ENCODE measurements at places on chromosomes 2 and 18. TPM values are rescaled to one million over a fixed set of nuclear protein-coding genes. Genes with fewer than 3 reads are reported as not detected.

The CRYGC gene
- total RNA-seq, result not detected

The B4GALT6 gene
- 3.8 TPM for total RNA-seq

The CXCR4 gene
- total RNA-seq, result 200 TPM

The CNRIP1 gene
- total RNA-seq, result not detected

The REG3G gene
- total RNA-seq, result not detected

GRCh38 chr2:98438190-98439133, 6.2 kb upstream of the INPP4A start:
- no peak for DNase-seq
